Foreskin fibroblast (primary cell): ENCODE measurements at places on chromosomes 12 and 14.

DNA sequence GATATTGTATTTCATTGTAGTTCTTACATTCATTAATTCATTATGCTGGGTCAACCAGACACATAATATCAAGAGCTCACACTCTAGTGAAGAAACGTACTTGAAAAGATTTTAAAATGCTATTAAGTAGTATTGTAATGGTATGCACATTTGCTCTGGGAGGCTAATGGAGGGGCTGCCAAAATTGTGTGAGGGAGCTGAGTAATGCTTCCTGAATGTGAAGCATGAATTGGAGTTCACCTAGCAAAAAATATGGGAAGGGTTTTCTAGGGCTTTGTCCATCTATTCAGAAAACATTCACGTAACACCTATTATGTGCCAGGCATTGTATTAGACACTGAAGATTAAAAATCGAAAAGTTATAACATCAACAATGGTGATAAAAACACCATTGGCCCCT, 403.8 kb upstream of the PDE3A start:
- no peak for DNase-seq

DNA sequence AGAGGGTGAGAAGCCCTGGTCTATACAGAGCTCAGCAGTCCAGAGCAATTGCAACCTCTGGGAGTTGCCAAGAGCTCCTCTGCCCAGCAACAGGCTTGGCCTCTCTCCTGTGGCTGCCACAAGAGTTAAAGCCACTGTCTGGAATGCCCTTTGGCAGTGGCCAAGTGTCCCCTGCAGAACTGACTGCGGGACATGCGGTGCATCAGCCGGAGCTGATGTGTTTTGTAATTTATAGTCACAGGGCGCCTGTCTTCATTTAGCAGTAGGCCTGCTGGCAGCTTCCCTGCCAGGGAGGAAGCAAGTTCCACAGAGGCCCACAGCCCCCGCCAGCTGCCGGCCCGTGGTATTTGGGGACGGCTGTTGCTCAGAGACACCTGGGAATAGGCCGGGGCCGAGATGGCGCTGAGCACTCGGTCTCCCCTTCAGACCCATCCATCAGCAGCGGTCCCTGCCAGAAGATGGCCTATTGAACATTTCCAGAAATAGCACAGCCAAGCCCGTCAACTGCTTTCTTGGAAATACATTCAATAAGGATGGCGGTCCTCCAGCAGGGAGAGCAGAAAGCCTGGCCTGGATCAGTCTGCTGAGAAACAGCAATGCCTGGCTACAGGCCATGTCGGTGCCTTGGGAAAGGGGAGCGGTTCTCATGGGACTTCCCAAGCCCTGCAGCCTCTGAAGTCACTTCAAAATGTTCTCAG, 217.4 kb downstream of the CRADD start:
- peak; percentile 30 for DNase-seq

DNA sequence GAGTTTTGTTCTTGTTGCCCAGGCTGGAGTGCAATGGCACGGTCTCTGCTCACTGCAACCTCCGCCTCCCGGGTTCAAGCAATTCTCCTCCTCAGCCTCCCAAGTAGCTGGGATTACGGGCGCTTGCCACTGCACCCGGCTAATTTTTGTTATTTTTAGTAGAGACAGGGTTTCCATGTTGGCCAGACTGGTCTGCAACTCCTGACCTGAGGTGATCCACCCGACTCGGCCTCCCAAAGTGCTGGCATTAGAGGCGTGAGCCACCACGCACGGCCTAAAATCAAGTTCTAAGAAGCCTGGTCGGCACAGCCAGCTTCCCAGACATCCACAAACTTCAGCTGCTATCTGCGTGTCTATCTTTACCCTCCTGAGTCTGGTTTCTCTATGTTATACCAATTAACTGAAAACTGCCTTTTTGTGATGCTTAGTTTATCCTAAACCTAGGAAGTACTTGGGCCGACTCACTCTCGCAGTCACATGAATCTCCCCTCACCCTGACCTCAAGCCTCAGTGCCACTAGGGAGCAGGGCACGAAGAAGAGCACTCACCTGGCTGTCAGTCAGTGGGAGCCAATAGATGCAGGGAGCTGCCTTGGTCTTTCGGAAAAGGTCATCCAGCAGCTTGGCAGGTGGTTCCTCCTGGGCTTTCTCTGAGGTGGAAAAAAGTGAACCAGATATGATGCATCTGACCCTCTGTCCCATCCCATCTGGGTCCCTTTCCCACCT, 3.4 kb upstream of the CDH24 start:
- no peak for DNase-seq

DNA sequence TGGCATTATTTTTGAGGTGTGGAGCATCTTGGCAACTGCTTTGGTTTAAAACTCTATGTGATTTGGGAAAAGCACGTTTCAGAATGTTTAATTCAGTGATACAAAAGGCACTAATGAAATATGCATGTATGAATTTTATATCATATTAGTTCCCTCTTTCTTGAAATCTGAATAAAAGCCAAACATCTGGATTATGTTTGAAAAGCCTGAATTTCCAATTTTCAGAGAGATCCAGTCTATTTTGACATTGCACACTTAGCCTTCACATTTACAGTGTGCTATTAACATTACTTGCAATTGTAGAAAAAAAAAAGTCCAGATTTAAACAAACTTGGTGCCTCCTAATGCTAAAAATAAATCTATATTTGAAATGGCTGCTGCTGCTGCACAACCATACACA, 219.1 kb upstream of the NPAS3 start:
- no peak for DNase-seq

- DNase-seq = no peak
Observed at GRCh38 chr12:59636945-59637691, 41.3 kb downstream of the SLC16A7 start.

GRCh38 chr12:52080403-52081251, 1.1 kb downstream of the SMIM41 start:
- no peak for DNase-seq

DNA sequence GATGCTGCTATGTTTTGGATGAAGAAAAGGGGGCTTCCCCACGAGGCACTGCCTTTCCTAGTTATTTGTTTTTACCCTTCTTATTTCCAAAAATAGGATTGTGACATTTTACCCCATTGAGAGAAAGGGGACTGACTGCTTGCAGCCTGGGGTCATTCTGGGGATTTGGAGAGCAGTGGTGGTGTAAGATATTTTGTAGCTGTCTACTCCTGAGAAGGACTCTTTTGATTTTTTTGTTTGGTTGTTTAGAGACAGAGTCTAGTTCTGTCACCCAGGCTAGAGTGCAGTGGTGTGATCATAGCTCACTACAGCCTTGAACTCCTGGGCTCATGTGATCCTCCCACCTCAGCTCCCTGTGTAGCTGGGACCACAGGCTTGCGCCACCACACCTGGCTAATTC, 78.9 kb downstream of the FOXN4 start:
- no peak for DNase-seq

DNA sequence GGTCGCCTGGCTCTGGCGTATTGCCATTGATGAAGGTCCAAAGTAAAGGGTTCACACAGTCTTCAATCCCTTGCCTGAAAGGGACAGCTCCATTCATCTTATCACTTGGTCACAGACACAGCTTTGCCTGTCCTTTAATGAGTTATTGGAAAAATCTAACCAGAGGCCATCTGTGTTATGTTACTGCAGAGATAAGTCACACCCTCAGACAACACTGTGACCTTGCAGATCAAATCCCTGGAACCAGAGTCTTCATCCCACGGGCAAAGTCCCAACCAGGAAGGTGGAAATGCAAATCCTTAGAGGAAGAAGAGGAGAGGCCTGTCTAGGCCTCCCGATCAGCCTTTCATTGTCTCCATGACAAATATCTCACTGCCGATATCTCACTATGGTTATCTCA, 68.3 kb upstream of the SCN8A start:
- no peak for DNase-seq

- no peak for DNase-seq
Observed at GRCh38 chr14:103533999-103534575, 5.1 kb downstream of the TRMT61A start.

GRCh38 chr12:59723520-59723919, 127.7 kb downstream of the SLC16A7 start:
- no peak for DNase-seq

- no peak for DNase-seq
Observed at GRCh38 chr12:129670256-129670920, 233.4 kb downstream of the TMEM132D start.

- DNase-seq = no peak
Observed at GRCh38 chr12:106759526-106760183, 14.8 kb upstream of the RIC8B start.
